Glutamatergic neuron (in vitro differentiated cells): ENCODE measurements at places on chromosomes 16 and 17. TPM values are rescaled to one million over a fixed set of nuclear protein-coding genes. Genes with fewer than 3 reads are reported as not detected.

DNA sequence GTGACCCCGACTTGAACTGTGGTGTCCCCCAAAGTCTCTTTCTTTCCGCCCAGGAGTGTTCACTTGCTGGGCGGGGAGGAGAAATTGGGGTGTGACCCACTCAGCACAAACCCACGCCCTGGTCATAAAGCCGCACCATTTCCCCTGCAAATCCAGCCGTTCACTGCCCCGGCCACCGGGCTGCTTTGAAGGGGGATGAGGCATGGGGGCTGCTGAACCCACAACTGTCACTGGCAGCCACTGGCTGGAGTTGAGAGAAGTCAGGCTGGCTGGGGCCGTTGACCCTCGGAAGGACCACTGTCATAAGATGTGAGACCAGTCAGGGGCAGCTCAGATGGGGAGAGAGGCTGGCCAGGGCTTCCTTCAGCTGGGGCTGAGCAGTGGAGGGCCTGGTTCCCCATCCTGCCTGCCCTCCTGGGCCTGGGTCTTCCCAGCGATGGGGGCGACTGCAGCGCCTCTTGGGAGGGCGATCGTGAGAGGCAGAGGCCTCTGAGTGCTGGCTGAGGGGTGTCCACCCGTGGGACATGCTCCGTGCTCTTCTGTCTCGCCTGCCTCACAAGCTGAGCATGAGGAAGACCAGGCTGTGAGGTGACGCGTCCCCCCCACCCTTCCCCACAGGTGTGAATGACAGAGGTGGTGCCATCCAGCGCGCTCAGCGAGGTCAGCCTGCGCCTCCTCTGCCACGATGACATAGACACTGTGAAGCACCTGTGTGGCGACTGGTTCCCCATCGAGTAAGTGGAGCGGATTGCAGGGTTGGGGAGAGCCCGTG lies 19.5 kb downstream of the C16orf90 start:
- H3K27me3 ChIP-seq: peaks cover 2% of the 10 kb centered on the region
- no peaks in the 10 kb centered on the region for H3K36me3 ChIP-seq
- H3K4me3 ChIP-seq: no peak overlapping the region
- peaks cover 6% of the 10 kb centered on the region for H3K4me1 ChIP-seq

GRCh38 chr17:35227546-35227945 lies 15.3 kb upstream of the SLFN5 start:
- no peaks in the 10 kb centered on the region for H3K36me3 ChIP-seq
- no peak for DNase-seq
- H3K4me1 ChIP-seq: no peaks in the 10 kb centered on the region
- no peak overlapping the region for H3K4me3 ChIP-seq

Gene GSDMA
- not detected for total RNA-seq

DNA sequence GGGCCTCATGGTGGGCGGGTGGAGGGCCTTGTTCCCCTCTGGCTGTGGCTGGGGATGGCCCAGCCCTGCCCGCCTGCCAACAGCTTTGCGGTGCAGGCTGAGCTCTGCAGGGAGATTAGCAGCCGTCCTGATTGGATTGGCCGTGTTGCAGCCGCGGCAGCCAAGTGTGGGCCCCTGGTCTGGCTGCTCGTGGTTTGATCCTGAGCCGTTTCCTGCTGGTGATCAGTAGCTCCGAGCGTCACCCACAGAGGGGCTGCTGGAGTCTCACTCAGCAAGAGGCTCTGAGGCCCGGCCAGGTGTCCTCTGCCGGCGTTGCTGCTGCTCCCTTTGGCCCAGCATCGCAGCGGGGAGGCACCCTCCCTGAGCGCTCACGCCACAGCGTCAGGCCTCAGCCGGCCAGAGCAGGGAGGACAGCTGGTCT lies 32.5 kb downstream of the BAIAP2 start:
- DNase-seq: no peak
- H3K36me3 ChIP-seq: no peaks in the 10 kb centered on the region
- H3K27ac ChIP-seq: no peak overlapping the region
- peaks cover 51% of the 10 kb centered on the region for H3K4me1 ChIP-seq
- peaks cover 22% of the 10 kb centered on the region for H3K27me3 ChIP-seq

GRCh38 chr16:26269673-26270072 lies 577.9 kb downstream of the HS3ST4 start:
- DNase-seq: no peak
- H3K27me3 ChIP-seq: no peaks in the 10 kb centered on the region
- H3K4me1 ChIP-seq: no peaks in the 10 kb centered on the region
- H3K4me3 ChIP-seq: no peak overlapping the region

GRCh38 chr17:48299760-48300159 lies 130.3 kb downstream of the SKAP1 start:
- H3K4me3 ChIP-seq: no peak overlapping the region
- peaks cover 2% of the 10 kb centered on the region for H3K27me3 ChIP-seq
- H3K4me1 ChIP-seq: no peaks in the 10 kb centered on the region
- no peaks in the 10 kb centered on the region for H3K36me3 ChIP-seq
- no peak overlapping the region for H3K27ac ChIP-seq

Gene SGSM2
- 111 TPM for total RNA-seq

GRCh38 chr17:76670020-76670717 lies 26.6 kb upstream of the ST6GALNAC1 start:
- no peaks in the 10 kb centered on the region for H3K36me3 ChIP-seq
- peaks cover 4% of the 10 kb centered on the region for H3K27me3 ChIP-seq
- H3K4me3 ChIP-seq: no peak overlapping the region

Gene TAF15
- total RNA-seq: 180 TPM

Gene CX3CL1
- total RNA-seq: not detected

Gene CALB2
- 0.39 TPM for total RNA-seq

GRCh38 chr17:78515480-78515879 lies 61.7 kb downstream of the DNAH17 start:
- H3K4me1 ChIP-seq: peaks cover 3% of the 10 kb centered on the region
- no peaks in the 10 kb centered on the region for H3K27me3 ChIP-seq
- H3K4me3 ChIP-seq: no peak overlapping the region

Gene WFIKKN1
- 61.9 TPM for total RNA-seq

Gene PPM1E
- 52.5 TPM for total RNA-seq

DNA sequence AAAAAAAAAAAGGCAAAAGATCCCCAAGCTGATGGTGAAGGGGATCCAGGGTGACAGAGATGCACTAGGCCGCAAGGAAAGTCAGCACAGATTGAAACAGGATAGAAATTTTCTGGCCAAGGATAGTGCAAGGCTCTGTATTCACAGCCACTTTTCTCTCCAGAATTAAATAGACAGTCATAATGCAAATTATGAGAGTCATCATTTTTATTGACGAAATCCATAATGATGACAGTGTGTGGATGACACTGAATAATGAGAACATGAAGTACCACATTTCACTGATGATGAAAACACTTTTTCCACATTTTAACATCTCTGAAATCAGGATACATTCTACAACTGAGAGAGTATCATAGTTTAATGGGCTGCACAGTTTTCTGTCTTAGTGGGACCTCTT lies 72.5 kb downstream of the CDYL2 start:
- H3K4me1 ChIP-seq: no peaks in the 10 kb centered on the region
- H3K36me3 ChIP-seq: no peaks in the 10 kb centered on the region
- peaks cover 1% of the 10 kb centered on the region for H3K27me3 ChIP-seq
- no peak for DNase-seq
- H3K4me3 ChIP-seq: no peak overlapping the region

Gene PRAC2
- total RNA-seq: not detected

DNA sequence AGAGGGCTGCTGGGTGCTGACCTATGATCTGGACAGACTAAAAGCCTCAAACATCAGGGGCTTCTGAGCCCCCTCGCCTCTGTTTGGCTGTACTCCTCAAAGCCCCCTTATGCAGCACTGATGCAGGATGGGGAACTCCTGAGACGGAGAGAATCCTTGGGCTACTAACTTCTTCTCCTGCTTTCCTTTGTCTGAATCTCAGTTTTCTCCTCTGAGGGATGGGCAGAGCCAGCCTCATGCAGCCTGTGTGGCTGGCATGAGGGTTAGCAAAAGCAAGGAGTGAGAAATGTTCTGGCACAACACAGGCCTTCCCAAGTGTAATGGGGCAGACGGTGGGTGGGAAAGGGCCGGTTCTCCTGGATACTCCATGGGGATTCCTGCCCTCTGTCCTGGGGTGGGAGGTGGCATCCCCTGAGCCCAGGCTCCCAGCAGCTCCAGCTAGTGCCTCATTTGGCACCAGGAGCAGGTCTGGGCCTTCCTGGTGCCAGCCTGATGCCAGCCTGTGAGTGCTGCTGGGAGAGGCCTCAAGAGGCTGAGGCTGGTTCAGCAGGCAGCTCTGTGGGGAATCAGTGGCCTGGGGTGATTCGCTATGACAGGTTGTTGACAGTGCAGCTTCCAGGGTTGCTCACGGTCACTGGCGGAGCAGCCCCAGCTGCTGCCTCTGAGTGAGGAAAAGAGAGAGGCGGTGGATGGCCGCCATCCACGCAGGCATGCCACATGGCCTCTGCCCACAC lies 4.0 kb upstream of the BRD7 start:
- peak; percentile 44 for DNase-seq
- H3K4me1 ChIP-seq: peaks cover 9% of the 10 kb centered on the region
- no peak overlapping the region for H3K4me3 ChIP-seq
- peak overlapping the region; percentile 41 for H3K27ac ChIP-seq

DNA sequence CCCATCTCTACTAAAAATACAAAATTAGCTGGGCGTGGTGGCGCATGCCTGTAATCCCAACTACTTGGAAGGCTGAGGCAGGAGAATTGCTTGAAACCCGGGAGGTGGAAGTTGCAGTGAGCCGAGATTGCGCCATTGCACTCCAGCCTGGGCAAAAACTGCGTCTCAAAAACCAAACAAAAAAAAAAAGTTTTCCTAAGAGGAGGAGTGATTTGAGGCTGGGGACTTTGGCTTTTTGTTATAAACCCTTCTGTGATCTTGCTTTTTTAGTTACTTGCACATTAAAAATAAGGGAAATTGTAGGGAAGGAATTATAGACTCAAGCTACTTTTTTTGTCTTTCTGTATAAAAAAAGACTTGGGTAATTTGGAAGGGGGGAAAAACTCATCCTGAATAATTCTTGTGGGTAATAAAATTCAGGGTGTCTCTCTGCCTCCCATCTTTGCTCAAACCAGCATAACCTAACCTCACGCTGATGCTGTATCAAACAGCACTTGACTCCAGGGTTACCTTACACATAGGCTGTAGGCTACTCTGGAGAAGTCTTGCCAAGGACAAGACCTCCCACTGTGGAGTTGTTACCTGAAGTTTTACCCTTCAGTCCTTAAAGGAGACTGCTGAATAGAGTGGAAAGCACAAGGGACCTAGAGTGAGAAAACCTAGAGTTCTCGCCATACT lies 1.7 kb upstream of the CDR2 start:
- H3K4me1 ChIP-seq: no peaks in the 10 kb centered on the region
- DNase-seq: no peak
- peaks cover 3% of the 10 kb centered on the region for H3K27me3 ChIP-seq
- H3K27ac ChIP-seq: no peak overlapping the region
- H3K4me3 ChIP-seq: peak overlapping the region; percentile 10

GRCh38 chr17:40645943-40646342 lies 1.7 kb downstream of the SMARCE1 start:
- peaks cover 28% of the 10 kb centered on the region for H3K4me1 ChIP-seq
- H3K36me3 ChIP-seq: no peaks in the 10 kb centered on the region
- peak overlapping the region; percentile 96 for H3K4me3 ChIP-seq

- no peak overlapping the region for H3K4me3 ChIP-seq
- DNase-seq: no peak
- no peaks in the 10 kb centered on the region for H3K36me3 ChIP-seq
- no peak overlapping the region for H3K27ac ChIP-seq
- peaks cover 11% of the 10 kb centered on the region for H3K27me3 ChIP-seq
These were observed 2.4 kb downstream of the CD2BP2 start for GRCh38 chr16:30352488-30353401.

DNA sequence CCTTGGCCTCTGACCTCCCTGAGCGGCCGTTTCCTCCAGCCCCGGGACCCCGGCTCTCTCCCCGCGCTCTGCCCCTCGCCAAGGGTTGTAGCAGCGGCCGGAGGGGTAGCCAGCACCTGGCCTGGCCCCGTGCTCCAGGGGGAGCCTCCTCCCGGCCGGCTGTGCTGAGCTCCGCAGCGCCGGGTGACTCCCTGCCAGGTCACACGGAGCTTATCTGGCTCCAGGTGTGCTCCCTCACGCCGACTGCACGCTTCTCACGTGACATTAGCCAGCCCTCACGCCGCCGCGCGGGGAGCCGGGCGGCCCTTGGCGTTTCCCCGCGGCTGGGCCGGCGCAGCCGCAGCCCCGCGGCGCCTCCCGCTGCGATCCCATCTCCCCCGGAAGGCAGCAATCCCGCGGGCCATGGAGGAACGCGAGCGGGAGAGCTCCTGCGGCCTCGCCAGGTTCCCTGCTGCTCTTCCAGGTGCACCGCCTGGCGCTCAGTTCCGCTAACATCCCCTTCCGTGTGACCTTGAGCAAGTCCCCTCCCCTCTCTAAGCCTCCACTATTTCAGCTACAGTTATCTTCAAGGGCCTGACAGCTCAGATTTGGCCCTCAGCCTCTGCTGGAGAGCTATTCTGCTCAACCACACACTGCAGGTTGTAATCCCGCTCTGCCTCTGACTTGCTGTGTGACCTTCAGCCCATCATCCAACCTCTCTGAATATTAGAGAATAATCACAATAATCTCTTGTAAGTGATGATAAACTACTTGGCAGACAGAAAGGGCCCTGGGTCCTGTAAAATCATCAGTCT lies 3.4 kb downstream of the MYO18A start:
- H3K27ac ChIP-seq: peak overlapping the region; percentile 42
- peak overlapping the region; percentile 93 for H3K4me3 ChIP-seq
- DNase-seq: peak; percentile 53
- H3K36me3 ChIP-seq: no peaks in the 10 kb centered on the region
- H3K27me3 ChIP-seq: peaks cover 10% of the 10 kb centered on the region

DNA sequence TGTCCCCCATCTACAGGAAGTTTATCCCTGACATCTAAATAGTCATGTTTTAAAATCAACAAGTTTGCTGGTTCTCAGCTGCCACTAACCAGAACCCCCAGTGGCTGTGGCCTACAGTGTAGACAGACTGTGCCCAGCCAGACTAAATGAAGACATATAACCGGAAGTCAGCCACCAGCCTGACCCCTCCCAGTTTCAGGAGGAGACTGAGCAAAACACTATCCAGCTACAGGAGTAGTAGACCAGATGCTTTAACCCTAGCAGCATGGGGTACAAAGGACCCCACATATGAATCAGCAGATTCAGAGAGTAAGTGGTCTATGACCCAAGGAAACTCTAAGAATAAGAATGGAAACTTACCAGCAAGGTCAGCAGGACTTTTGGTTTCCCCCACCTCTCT lies 83.4 kb downstream of the HIC1 start:
- no peak overlapping the region for H3K4me3 ChIP-seq
- H3K27me3 ChIP-seq: peaks cover 2% of the 10 kb centered on the region
- peaks cover 17% of the 10 kb centered on the region for H3K4me1 ChIP-seq
- peak overlapping the region; percentile 83 for H3K27ac ChIP-seq
- DNase-seq: no peak
- no peaks in the 10 kb centered on the region for H3K36me3 ChIP-seq

DNA sequence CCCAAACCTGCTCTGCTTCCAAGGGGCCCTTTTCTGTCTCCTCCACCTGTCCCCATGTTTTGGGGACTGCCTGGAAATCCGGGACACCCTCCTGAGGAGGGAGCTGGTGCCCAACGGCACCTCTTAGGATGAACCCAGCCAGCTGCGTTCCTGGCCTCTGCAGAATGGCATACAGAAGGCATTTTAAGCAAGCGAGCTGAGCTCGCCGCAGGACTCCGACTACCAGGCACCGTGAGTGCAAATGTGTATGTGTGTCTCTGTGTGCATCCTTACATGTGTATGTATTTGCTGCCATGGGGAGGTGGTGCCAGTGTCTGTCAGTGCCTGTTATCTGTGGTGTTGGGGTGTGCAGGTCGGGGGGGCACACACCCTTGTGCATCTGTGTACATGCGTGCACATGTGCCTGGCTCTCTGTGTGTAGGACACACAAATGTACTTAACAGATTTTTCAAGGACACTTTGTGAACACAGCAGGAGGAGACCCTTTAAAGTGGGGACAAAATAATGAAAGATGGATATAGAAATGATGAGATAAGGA lies 39.3 kb downstream of the ABAT start:
- H3K36me3 ChIP-seq: no peaks in the 10 kb centered on the region
- H3K27me3 ChIP-seq: peaks cover 6% of the 10 kb centered on the region
- DNase-seq: no peak
- peaks cover 22% of the 10 kb centered on the region for H3K4me1 ChIP-seq
